ENCODE measurements at places on chromosomes 7 and 10.

GRCh38 chr7:84949067-84949466 lies 237.8 kb downstream of the SEMA3D start:
- no peak for DNase-seq

- no peak for DNase-seq
Observed at GRCh38 chr10:119161680-119162451, 3.6 kb downstream of the SFXN4 start.

DNA sequence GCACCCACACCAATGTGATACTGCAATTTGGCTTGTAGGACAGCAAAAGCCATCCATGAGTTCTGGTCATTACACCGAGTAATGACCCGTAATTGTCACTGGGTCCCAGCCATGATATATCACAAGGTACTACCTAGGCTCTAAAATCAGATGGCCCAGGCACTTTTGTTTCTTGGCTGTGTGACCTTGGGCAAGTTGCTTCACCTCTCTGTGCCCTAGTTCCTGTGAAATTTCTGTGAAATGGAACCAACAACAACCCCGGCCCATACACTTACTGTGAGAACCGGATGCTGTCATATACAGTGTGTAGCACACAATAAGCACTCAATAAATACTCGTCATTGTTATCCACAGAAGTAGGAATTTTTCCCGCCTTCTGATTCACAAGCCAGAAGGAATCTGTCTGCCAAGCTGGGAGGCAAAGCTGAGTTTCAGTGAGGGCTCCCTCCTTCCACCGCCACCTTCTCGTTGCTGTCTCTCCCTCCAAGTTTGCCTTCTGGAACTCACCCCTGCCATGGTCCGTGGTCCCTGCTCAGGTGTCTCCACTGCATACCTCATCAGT lies 6.4 kb upstream of the CYTH3 start:
- DNase-seq: no peak

DNA sequence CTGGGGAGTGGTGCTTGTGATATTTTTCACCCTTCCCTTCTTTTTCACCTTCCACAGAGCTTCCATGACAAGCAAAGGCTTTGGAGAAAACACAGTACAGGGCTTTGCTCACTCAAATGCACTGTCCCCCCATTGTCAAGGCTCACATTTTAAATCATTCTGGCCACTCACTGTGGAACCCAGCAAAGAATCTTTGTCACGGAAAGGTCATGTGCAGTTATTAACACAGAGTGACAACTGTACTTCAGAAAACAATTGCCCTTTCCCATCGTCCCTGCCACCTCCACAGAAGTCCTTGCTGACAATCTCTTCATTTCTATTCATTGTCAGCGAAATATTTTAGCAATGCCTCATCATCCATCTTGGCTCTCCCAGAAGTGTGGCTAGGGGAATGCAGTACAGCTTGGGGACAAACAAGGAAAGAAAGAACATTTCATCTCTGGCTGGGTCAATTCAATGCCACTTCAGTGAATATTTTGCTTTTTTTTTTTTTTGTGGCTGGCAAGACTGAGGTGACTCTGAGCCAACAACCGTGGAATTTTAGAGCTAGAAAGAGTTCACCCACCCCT lies 851.0 kb downstream of the KCNMA1 start:
- no peak for DNase-seq

DNA sequence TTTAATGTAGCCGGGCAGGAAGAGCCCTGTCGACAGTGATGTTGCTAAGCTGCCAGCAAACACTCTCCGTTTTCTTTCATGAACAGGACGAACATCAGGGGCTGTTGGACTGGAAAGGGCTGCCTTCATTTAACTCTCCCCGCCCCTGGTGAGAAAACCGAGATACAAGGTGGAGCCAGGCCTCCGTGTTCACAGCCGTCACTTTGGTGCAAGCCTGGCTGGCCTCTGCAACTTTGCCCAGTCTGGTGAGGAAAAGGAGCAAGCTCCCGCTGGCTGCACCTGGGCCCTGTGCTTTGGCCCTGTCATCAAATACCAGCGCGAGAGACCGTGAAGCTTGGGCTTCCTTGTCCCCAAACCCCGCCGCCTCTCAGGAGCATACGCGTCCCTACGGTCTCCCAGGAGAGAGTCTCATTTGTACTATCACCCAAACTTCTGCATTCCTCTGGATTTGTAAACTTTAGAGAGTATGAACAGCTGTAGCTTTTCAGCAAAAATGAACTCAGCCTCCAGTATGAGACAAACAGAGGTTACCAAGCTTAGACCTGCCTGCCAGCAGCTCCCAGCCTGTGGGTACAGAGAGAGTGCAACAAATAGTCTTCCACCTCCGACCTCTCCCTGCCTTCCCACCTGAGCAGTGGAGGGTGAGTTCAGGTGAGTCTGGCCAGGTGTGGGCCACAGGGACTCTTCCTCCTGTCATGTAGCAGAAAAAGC lies 445.3 kb upstream of the MGMT start:
- no peak for DNase-seq

GRCh38 chr10:126521399-126521798 lies 133.1 kb upstream of the ADAM12 start:
- DNase-seq: no peak

DNA sequence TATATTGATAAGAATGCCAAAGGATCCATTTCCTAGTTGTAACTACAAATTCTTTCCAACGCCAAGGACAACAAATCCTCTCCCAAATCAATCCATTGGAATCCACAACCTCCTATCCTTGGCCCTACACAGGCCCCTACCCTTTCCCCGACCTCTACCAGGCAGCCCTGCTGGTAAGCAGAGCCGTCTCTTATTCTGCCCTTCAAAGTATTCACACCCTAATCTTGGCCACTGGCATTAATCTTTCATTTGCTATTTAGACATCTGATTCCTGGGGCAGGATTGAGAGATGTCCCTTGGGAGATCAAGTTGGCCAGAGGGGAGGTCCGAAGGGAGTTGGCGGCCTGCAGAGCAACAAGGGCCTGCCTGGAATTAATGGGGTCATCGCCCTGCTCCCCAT lies 161.4 kb downstream of the PLXNA4 start:
- no peak for DNase-seq
